ENCODE measurements at places on chromosomes 7 and 10.

DNA sequence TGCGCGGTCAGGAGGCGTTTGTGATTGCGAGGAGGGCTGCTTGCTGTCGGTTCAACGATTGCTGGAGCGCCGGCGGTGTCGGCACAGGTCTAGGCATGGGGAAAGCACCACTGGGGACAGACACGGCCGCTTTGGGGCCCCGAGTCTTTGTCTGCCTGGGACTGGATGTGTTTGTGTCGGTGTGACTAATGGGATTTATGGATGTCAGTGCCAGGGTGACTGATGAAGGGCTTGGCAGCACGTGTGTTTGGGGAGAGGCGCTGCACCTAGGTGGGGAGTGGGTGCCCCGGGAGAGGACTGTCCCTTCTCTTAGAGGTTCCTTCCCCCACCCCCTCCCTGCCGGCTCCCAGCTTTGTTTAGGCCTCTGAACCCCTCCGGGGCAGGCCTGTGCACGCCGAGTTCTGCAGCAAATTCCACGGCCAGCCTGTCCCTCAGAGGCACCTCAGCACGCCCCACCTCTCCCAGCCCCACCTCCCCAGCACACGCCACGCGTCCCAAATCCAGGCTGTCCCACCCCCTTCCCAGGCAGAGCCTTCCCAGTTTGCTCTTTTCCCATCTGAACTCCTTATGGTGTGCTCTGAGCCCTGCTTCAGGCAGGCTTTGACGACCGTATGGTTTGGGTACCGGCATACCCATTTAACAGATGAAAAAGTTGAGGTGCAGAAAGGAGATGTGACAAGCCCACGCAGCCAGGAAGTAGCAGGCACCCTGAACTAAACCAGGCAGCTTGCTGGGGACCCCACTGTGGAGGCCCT lies 6.4 kb upstream of the TNRC18 start:
- no peak for DNase-seq

DNA sequence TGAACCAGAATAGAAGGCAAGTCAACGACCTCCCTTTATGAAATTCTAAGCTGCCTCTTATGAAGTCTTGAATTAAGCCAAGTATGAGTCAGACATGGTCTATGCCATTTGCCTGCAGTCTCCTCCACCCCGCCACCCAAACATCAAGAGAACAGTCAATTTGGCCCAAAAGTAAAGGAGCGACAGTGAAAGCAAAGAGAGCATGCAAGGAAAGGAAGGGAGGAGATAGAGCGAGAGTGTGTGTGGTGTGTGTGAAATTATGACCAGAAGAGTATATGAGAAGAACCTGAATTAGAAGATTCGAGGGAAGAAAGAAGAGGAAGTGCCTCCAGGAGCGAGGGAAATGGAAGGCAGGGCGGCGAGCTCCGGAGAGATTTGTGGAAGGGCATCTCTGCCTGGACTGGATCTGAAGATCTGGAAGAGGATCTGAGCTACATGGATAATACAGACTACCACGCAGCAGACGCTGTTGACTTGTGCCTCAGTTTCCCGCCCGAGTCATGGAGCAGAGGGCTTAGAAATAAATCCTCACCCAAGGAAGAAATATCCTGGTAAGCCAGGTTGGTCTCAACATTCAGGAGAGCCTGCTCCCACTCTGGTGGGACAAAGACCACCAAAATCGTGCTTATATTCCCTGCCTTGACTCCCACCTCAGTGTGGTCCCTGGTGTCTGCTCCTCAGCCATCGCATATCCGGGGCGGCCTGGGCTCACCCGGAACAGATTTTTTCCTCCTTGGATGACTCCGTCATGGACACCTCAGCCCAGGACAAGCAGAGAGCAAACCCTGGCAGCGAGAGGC lies 459 bp downstream of the ZDHHC6 start:
- DNase-seq = no peak

- DNase-seq = no peak
Observed at GRCh38 chr10:71145352-71145945, 66.9 kb upstream of the UNC5B start.

DNA sequence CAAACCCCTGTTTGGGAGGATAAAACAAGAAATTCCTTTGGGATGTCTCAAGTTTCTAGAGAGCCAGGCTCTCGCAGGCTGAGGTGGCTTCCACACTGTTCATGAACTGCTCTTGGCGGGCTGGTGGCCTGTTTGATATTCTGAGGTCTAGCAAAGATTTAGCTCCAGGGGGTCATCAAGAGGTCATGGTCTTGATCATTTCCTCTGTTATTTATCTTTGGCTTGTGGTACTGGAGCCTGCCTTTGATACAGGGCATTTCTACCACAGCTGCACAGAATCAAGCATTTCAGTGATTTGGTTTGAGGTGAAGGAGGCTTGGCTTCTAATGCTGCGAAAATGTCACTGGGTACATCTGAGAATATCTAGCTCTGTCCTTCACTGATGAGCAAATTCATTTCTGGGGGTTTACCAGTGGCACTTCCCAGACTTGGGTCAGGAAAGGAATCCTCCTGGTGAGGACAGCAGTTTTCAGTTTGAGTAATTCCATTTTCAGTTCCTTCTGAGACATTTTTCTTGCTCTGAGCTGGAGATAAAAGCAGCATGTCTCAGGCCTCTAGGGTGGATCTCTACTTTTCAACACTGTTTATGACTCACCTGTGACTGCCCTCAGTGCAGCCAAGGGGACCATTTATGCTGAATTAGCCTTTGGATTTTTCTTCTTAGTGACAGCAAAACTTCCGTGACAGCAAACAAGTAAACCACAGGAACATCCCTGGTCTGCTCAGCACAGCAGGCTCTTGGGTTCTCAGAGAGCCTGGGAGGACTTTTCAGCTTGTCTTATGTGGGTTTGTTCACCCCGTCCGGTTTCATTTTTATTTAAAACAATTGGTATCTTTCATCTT lies 312.0 kb downstream of the RNLS start:
- peak; percentile 59 for DNase-seq

DNA sequence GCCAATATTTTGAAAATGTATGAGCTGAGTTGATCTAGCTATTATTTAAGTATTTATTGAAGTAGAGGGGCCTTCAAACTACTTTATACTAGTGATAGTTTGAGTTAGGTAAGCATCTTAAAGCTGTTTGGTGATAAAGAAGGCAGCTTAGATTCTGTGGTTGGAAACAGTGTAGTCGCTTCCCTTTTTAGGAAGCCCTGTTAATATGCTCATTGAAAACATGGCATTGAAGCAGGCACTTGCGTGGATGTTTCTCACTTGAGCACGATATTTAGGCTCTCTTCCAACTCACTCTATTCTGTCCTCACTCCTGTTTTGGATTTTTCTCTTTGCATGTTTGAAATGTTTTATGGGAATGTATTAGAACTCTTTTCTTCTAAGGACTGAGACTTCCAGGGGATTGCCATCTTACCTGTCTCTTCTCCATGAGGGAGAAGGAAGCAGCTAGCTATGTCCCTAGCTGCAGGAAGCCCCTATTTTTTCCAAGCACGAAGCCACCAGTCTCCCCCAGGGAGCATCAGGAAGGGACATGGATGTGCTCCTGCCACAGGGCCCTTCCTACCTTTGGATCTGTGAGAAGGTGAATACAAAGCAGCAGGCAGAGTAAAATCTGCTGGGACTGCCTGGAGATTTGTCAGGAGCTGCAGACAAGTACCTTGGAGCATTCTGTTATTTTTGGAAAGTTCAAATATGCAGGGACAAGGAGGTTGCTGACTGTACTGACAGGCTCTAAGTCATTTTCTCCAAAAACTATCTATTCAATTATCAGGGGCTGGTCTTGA lies 22.0 kb upstream of the BMPR1A start:
- DNase-seq = no peak

GRCh38 chr10:92405419-92405924 lies 114.5 kb downstream of the MARCHF5 start:
- DNase-seq = no peak

- no peak for DNase-seq
Observed at GRCh38 chr10:95755511-95756004, 405 bp upstream of the ENTPD1 start.

DNA sequence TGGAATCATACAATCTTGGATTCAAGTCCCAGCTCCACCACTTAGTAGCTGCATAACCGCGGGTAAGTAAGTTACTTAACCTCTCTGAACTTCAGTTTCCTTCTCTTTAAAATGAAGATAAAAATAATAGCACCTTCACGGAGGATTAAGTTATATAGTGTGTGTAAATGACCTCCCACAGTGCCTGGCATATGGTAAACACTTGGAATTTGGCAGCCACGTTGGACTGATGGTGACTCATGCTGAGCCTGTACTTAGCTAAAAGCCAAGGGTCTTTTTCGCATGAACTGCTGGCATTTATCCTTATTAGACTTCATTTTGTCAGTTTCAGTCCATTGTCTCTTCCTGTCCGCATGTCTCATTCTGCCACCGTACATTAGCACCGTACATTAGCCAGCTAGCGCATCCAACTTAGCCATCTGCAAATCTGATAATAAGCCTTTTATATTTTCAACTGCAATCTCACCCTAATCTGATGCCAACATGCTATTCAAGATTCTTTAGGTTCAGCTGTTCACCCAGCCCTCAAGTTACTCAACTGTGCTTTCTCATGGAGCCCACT lies 11.2 kb downstream of the SLC13A4 start:
- no peak for DNase-seq

DNA sequence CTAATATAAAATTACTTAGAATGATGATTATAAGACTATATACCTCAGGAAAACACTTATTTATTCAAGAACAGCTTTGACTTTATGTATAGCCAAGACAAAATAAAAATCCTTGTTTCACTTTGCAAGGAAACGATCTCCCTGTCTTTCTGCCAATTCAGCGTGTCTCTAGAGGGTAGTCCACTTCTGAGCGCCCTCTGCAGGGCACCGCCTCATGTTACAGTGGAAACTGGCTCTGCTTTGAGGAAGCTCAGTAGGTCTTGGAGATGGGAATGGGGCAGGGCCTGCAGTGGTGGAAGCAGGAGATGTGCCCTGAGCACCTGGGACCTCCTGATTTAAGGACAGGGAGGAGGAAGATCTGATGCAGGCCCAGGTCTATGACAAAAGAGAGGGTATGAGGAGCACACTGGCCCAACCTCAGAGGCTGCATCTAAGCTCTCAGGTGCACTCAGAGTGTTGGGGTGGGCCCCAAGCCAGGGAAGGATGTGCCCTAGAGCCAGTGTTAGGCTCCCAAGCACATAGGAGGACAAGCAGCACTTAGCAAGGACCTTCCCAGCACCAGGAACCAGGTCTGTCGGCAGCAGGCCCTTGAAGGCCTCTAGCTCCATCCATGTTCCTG lies 481.0 kb downstream of the TNS3 start:
- DNase-seq = no peak

DNA sequence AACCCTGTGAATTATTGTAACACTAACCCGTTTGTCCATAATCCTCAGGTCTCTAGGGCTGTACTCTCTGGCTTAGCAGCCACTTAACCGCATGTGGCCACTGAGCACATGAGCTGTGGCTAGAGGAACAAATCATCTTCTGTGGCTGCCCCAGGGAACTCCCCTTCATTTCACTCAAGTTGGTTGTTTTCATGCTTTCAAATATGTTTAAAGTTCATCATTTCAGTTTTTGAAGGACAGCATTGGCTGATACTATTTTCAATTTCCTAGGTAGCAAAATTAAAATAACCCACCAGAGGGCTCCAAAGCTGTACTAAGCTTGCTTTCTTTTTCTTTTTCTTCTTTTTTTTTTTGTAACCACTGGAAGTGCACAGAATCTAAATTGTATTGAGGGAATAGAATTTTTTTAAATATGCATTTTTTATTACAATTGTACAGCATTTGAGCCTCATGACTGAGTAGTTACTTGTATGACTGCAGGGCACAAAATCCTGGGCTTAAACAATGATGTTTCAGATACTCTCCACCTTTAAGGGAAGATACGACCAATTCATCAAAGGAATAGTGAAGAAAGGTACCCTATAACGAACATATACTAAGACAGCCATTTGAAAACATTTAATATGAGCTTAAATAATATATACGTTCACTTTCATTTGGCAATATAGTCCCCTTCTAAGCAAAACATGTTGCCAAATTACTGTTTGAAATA lies 38.6 kb downstream of the MRC1 start:
- peak; percentile 21 for DNase-seq

GRCh38 chr7:27220440-27220955 lies 20.6 kb upstream of the HOXA13 start:
- DNase-seq = no peak

DNA sequence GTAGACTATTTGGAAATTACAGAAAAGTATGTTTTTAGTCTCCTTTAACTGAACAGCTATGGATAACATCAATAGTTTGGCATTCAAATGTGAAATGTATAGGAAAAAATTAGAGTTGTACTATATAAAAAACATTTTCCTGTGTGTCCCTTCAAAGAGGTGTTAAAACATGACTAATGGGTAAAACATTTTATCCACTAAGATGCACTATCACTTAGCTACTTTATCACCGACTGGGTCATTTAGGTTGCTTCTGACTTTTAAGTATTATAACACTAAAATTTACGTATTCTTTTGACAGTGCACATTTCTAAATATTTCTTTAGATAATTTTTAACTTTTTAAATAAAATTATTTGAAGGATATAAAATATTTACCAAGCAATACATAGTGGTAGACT lies 77.6 kb downstream of the UBE2H start:
- DNase-seq = no peak

GRCh38 chr10:101550965-101551364 lies 37.1 kb downstream of the POLL start:
- DNase-seq = no peak

GRCh38 chr7:144907577-144907976 lies 71.7 kb upstream of the TPK1 start:
- no peak for DNase-seq

DNA sequence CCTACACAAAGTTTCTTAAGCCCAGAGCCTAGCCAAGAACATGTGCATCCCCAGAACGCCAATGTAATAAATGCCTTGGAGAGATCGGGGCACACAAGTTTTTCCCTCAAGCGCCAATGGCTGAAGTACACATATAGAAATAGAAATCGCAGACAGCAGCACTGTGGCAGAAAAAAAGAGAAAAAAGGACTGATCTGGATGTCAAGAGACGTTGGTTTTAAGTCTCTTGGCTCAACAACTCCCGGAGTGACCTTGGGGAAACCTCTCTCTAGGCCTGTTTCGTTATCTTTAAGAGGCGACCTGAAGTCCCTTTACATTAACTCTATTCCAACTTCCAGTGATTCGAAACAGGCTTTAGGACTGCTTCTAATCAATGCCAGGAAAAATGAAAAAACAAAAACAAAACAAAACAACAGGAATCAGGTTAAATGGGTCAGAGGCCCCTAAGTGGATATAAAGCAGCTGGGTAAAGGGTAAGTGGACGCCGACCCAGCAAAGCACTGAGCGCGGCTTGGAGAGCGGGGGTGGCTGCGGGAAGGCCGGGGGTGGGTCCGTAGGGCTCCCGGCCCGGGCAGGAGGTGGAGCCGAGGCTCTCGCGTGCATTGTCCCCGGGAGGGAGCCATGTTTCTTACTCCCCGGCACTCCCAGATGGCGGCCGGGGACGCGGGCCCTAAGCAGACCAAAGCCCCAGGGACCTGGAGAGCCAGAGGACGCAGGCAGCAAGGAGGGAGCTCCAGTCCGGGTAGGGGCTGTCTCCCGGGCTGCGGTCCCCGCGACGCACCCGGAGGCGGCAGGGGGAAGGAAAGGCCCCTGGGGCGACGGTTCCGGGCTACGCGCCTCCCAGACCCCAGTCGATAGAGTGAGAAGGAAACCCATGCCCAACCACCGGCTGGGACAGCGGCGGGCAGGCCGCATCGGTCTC lies 757 bp downstream of the EIF3A start:
- DNase-seq = peak; percentile 63

GRCh38 chr7:156533964-156534363 lies 106.6 kb upstream of the RNF32 start:
- DNase-seq = no peak

- DNase-seq = no peak
Observed at GRCh38 chr7:28871631-28872030, 86.5 kb downstream of the TRIL start.

GRCh38 chr10:5809527-5810154 lies 3.6 kb downstream of the GDI2 start:
- no peak for DNase-seq

All from immature natural killer cell (primary cell).